ENCODE measurements at places on chromosomes 7 and 10.
A peak's percentile ranks its signal among the peaks of the same experiment; 100 is the strongest.

DNA sequence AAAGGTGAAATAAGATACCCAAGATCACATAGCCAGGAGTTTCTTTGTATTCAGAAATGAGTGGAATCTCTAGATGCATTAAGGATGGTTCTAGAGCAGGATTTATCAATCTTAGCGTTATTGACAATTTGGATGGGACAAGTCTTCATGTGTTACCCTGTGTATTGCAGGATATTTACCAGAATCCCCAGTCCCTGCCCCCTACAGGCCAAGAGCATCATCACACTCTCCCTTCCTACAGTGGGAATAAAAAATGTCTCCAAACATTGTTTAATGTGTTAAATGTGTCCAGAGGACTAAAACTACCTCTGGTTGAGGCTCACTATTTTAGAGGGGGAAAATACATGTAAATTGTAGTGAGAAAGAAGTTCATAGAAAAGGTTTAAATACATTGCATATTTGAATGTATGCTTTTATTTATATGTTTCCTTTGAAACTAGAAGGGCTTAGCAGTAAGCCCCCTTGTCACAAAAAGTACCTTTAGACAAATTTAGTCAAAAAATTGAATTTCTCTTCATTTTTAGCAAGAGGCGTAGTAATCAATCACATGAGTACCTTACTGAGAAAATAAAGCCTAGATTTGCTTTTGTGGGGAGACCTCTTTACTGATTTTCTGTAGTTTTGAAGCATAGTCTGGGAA is 141.2 kb downstream of the MLLT10 start:
- no peak overlapping the region for H3K27ac ChIP-seq
- H3K36me3 ChIP-seq, result peaks cover 22% of the 10 kb centered on the region

DNA sequence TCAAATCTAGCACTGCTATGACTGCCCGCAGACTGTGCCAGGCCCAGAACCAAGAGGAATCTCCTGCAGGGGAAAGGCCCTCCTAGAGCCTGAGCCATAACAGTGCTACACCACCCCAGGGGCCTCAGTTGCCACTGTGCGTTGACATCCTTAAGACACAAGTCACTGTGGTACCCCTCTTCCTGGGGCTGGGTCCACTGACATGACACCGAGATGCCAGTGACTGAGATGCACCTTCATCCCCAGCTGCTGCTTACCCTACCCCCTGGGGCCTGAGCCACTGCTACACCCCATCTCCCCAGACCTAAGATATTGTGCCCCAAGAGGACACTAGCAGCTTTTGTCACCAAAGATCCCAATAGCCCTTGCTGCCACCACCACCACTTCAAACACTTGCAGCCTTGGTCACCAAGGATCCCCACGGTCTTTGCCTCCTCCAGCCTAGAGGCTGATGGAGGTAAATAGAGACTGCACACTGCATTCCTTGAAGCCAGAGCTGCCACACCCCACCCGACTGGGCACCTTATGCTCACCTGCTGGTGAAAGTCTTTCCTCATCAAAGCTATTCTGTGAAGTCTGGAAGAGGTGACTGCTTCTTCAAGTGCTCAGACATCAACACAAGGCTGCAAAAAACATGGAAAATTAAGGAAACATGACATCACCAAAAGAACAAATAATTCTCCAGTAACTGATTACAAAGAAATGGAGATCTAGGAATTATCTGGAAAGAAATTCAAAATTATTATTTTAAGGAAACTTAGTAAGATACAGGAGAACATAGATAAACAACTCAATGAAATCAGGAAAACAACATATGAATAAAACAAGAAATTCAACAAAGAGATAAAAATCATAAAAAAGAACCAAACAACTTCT is 40.4 kb upstream of the SHH start:
- DNase-seq, result no peak
- H3K27me3 ChIP-seq, result peaks cover 23% of the 10 kb centered on the region
- H3K27ac ChIP-seq, result no peak overlapping the region
- no peak overlapping the region for H3K4me3 ChIP-seq
- no peaks in the 10 kb centered on the region for H3K4me1 ChIP-seq

GRCh38 chr7:108419961-108420908 is 36.0 kb downstream of the NRCAM start:
- H3K27me3 ChIP-seq, result peaks cover 63% of the 10 kb centered on the region
- no peaks in the 10 kb centered on the region for H3K4me1 ChIP-seq
- no peak overlapping the region for H3K4me3 ChIP-seq
- no peak overlapping the region for H3K27ac ChIP-seq

DNA sequence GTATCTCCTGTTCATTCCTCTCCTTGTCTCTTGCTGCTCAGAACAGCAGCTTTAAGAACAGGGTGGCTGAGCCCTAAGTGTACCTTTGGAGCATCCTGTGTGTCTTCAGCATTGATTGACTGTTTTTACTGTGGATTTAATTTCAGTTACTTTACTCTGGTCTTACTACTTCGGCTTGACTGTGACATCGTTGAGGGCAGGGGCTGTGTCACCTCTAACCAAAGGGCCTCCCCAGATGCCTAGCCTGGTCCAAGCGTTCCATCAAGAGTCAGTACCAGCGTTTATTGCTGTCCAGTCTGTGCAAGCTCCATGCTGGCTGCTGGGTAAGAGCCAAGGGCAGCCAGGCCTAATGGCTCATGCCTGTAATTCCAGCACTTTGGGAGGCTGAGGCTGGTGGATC is 32.4 kb downstream of the CCM2 start:
- peaks cover 59% of the 10 kb centered on the region for H3K4me1 ChIP-seq
- peak overlapping the region; percentile 89 for H3K27ac ChIP-seq
- no peaks in the 10 kb centered on the region for H3K27me3 ChIP-seq
- peaks cover 50% of the 10 kb centered on the region for H3K36me3 ChIP-seq

DNA sequence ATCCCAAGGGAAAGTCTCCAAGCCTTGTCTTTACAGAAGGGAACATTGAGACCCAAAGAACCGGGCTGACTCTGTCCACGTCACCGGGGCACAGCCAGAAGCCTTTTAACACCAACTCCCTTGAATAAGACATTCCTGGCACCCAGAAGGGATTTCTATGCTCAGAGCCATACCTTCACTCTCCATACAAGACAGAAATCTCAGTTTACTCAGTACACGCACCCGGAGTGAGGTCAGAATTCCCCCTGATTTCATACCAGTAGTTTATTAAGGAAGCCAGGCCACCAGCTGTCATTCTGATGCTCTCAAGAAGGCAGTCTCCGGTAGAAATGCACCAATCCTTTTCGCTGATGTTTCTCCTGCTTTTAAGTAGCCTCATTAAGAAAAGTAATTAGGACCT is 134.2 kb upstream of the KCNMA1 start:
- H3K4me3 ChIP-seq, result no peak overlapping the region
- peaks cover 3% of the 10 kb centered on the region for H3K36me3 ChIP-seq
- DNase-seq, result no peak
- peaks cover 6% of the 10 kb centered on the region for H3K4me1 ChIP-seq
- peak overlapping the region; percentile 41 for H3K27ac ChIP-seq
- H3K27me3 ChIP-seq, result no peaks in the 10 kb centered on the region

DNA sequence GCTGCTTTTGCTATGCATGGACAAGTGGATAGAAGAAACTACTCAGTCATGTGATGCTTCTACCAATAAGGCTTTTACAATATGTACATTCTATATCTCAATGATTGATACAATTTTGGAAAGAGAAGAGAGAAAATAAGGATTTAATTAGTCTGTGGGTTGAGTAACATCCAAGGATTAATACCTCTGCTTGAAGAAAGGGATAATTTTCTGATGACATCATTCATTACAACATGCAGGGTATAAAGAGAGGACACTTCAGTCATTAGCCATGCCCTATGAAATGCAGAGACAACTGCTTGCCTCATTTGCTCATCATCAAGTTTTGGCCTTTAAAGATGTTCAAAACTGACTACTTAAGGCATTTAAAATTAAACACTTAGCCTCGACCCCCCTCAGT is 237.3 kb downstream of the AHR start:
- H3K27ac ChIP-seq, result no peak overlapping the region
- H3K36me3 ChIP-seq, result no peaks in the 10 kb centered on the region
- peaks cover 7% of the 10 kb centered on the region for H3K27me3 ChIP-seq
- no peaks in the 10 kb centered on the region for H3K4me1 ChIP-seq

DNA sequence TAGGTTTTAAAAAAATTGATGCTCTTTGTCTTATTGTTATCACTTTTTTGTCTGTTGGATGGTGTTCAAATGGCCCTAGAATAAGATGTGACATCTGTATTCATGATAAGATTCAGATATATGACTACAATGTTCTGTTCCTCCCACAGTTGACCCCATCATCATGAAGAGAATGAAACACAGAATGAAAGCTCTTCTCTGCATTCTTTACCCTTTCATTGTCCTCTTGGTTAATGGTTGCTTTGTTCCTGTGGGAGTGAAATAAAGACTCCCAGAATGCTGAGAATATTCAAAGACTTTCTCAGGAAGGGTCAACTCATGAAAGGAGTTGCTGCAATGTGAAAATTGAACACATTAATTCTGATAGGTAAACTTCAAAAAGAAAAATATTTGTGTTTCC is 1015.8 kb downstream of the SORCS3 start:
- H3K27ac ChIP-seq, result no peak overlapping the region
- H3K4me3 ChIP-seq, result no peak overlapping the region
- H3K4me1 ChIP-seq, result no peaks in the 10 kb centered on the region
- no peak for DNase-seq

DNA sequence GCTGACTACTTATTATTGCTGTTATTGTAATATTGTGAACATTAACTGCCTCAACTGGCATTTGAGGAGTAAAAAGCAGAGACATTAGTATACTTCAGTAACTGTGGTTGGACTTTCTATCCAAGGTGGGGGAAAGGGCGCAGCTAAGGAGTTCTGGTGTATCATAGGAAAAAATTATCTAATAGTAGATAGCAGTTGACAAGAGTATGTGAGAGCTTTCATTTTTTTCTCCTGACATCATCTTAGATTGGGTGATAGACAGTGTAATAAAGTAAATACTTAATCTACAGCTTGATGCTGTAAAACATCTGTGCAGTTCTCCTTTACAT is 68.9 kb downstream of the PHTF2 start:
- H3K4me1 ChIP-seq, result peaks cover 39% of the 10 kb centered on the region
- DNase-seq, result no peak
- H3K36me3 ChIP-seq, result peaks cover 3% of the 10 kb centered on the region
- no peaks in the 10 kb centered on the region for H3K27me3 ChIP-seq
- no peak overlapping the region for H3K4me3 ChIP-seq

DNA sequence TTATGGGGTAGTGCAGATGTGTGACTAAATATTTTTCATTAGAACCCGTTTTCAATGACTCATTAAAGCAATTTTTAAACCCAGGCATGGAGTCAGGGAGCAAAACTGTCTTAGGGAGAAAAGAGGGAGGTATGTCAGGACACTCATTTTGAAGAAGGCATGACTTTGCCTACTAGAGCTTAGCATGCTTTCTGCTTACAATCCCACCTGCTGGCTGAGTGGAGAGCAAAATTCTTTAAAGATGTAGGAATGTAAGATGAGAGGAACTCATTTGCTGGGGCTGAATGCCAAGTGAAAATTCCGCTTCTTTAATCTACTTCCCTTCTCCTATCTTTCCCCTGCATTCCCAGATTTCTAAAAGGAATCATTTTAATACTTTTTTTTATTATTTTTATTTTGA is 232.6 kb downstream of the GALNT17 start:
- no peaks in the 10 kb centered on the region for H3K4me1 ChIP-seq
- H3K27ac ChIP-seq, result no peak overlapping the region
- no peak for DNase-seq
- H3K4me3 ChIP-seq, result no peak overlapping the region
- no peaks in the 10 kb centered on the region for H3K27me3 ChIP-seq
- H3K36me3 ChIP-seq, result no peaks in the 10 kb centered on the region

DNA sequence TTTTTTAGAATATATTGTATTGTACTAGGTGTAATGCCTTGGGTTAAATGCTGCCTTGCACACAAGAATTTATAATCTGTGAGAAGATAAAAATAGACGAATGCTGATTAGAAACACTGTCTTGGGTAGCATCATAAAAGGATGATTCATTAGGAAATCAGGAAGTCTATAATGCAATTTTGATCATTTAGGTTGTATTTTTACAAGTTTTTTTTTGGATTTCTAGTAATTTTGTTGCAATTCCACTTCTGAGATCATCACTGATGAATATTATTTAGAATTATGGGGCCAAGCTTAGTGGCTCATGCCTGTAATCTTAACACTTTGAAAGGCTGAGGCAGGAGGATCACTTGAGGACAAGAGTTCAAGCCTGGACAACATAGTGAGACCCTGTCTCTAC is 29.6 kb downstream of the WBP1L start:
- H3K36me3 ChIP-seq, result peaks cover 17% of the 10 kb centered on the region
- peaks cover 42% of the 10 kb centered on the region for H3K4me1 ChIP-seq
- DNase-seq, result no peak
- peak overlapping the region; percentile 16 for H3K27ac ChIP-seq
- H3K4me3 ChIP-seq, result no peak overlapping the region

DNA sequence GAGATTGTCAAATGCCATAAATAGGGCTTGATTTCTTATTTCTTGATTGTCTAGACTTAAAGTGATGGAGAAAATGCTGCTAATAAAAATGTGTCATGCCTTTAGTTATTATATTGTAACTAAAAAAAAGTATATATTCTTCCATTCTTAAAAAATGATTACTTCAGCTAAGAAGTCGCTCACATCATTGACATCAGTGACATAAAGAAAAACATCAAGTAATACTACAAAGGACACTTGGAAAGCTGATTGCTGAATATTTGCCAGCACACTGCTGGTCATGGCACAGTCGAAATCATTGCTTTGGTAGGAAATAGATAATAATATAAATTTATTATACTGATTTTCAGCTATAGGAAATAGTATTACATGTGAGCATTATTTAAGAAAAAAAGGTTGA is 62.6 kb downstream of the LOXL4 start:
- peaks cover 31% of the 10 kb centered on the region for H3K4me1 ChIP-seq
- peaks cover 15% of the 10 kb centered on the region for H3K36me3 ChIP-seq
- no peak overlapping the region for H3K4me3 ChIP-seq
- DNase-seq, result no peak
- no peak overlapping the region for H3K27ac ChIP-seq

DNA sequence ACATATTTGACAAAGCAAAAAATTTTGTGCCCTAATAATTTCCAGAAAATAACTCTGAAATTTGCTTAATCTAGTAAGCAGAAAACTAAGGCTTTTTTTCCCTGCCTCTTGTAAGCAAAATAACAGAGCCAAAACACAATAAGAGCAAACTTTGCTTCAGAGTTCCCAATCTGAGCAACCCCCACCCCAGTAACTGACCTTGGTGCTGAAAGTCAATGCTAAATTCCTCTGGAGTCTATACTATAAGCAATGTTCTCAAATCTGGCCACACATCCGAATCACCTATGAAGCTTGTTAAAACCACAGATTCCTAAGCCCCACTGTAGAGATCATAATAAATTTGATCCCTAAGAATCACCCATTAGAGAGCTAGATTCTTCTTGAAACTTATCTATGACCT is 150.5 kb downstream of the ELAPOR2 start:
- no peak overlapping the region for H3K27ac ChIP-seq
- no peak overlapping the region for H3K4me3 ChIP-seq
- no peaks in the 10 kb centered on the region for H3K4me1 ChIP-seq
- H3K36me3 ChIP-seq, result peaks cover 7% of the 10 kb centered on the region
- DNase-seq, result no peak

GRCh38 chr7:152574892-152575548 is 100.9 kb downstream of the XRCC2 start:
- H3K27me3 ChIP-seq, result peaks cover 24% of the 10 kb centered on the region
- H3K36me3 ChIP-seq, result no peaks in the 10 kb centered on the region
- no peak overlapping the region for H3K4me3 ChIP-seq
- no peak for DNase-seq
- peaks cover 1% of the 10 kb centered on the region for H3K4me1 ChIP-seq

GRCh38 chr7:141549582-141549981 is 1.6 kb upstream of the AGK start:
- H3K4me3 ChIP-seq, result no peak overlapping the region
- H3K27me3 ChIP-seq, result no peaks in the 10 kb centered on the region
- no peak overlapping the region for H3K27ac ChIP-seq
- no peak for DNase-seq
- no peaks in the 10 kb centered on the region for H3K36me3 ChIP-seq

All from effector memory CD8-positive, alpha-beta T cell (primary cell).